ENCODE measurements at places on chromosomes 7 and 10.

- DNase-seq = no peak
Measured at GRCh38 chr7:90485734-90486316, 16.4 kb downstream of the PTTG1IP2 start.

GRCh38 chr10:58576751-58577436 is 64.2 kb downstream of the BICC1 start:
- no peak for DNase-seq

DNA sequence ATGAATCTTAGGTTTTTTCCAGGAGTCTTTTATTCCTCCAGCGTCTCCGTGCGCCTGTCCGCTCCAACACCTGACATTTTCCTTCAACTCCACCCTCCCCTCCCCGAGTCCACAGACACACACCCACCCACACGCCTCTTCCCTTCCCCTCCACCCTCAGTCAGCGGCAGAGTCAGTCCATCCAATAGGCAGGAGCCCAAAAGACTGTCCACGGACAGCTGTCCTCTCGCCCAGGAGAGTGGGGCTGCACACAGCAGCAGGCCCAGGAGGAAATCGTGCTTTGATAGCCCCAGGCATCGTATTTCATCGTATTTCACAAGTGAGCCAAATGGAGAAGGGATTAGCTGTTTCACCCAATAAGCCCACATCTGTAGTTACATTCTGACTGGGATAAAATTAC is 285.1 kb downstream of the ZEB1 start:
- no peak for DNase-seq

DNA sequence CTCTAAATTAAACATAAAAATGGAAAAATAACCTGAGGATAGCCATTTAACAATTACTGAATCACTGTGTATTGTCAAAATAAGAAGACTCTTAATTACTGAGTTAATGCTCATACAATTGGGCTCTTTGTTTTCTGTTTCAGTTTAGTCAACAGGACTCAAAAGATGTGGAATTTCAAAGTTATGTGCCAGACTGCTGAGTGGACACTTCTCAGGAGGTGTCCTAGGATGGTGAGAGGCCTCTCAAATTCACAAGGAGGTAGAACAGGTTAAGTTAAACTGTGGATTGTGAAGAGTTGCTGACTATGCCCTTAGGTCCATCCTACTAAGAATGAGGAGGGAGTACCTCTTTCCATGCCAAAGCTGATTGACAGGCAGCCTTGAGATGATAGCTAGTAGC is 157.7 kb upstream of the CHRM2 start:
- no peak for DNase-seq

DNA sequence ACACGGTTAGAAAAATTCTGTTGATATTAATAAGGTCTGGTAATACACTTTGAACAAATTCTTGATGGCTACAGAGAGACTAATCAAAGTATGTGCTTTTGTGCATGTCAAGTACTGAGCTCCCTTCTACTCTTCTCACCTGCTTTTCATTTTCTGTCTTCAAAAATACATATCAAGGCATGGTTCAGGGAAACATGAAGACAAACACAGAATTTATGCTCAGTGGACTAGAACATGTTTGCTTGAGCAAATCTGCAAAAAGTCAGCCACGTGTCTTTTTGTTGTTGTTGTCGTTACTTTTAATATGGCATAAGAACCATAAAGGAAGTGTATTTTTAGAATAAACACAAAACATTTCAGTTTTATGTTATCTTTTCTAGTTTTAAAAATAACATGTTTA is 21.9 kb downstream of the CDK13 start:
- DNase-seq = no peak

DNA sequence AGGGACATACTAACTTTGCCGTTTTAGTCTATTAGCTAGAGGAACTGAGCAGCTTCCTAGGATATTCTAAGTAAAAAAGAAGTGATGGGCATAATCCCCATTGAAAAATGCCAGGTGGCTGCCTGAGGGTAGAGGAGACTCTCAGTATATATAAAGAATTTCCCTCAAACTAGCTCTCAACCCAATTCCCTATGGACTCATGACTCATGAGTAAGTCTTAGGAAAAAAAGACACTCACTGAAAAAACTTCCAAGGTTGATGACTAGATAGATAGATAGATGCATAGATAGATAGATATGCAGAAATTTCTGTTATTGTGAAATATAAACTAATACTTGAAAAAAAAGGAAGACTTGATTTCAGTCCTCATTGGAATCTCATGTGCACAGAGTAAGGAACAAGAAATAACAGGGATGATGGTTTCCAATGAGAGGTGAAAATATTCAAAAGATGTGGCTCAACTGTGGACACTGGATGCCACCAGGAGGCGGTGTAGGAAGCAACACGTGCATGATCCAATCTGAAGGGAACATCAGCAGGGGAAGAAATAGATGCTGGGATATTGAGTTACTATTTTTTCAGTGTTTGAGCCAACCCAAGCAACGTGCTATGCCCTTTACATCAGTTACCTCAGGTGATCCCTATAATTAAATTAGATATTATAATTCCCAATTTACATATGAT is 711.0 kb upstream of the LRRTM3 start:
- DNase-seq = no peak

- no peak for DNase-seq
Measured at GRCh38 chr10:9911488-9911887, 1106.2 kb upstream of the CELF2 start.

DNA sequence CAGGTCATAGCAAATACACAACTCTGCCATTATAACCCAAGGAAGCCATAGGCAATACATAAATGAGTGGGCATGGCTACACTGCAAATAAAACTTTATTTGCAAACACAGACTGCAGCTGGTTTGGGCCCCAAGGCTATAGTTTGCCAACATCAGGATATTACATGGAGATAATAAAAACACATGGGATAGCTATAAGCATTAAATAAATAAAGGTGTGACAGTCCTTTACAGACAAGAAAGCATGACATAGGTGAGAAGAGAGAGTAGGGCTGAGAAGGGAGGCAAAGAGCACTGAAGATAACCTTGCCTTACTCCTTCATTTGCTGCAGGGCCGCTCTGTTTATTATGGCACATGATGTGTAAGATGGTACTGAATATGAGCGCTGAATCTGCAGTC is 135.1 kb upstream of the GHITM start:
- no peak for DNase-seq

GRCh38 chr10:119896061-119896655 is 3.6 kb downstream of the SEC23IP start:
- DNase-seq = peak; percentile 58

DNA sequence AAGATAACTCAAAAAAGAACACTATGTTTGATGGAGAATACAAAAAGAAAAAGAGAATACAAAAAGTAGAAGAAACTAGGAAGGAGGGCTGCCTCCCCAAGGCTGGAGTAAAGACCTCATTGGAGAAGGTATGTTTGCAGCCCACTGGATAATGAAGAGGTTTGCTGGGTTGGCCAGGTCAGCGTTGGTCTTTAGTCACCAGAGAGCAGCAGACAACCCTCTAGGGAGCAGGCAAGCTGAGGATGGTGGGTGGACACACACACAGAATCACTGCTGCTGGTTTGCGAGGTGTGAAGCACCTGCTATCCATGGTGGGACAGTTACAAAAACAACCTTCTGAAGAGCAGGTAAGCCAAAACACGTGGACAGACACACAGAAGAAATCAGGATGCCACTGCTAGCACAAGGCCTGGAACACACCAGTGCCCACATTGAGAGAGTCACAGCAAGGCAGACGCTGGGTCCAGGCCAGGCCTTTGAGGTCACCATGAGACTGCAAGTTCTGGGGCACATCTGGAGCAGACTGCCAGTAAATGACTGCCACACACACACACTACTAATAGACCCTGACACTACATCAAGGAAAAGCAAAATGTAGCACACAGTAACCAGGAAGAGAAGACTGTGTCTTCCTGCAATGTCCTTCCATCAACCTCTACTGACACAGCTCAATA is 43.0 kb downstream of the MTERF1 start:
- no peak for DNase-seq

DNA sequence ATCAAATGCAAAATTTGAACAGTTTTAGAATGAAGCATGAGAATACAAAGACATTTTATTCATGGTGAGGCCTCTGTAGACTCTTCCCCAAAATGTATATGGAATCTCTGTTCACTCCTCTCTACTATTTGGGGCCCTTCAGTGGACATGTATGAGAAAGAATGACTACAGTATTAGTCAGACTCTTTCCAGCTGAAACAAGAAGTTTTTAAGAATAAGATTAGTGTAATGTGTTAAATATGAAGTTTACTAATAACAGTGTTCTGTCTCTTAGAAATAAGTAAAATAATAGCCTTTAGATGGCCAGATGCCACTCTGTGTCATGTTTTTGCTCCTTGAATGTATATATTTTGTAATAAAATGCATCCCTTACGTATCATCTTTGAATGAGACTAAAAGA is 585.6 kb downstream of the SUGCT start:
- DNase-seq = no peak

- DNase-seq = no peak
Measured at GRCh38 chr10:73768881-73769280, 13.0 kb upstream of the CHCHD1 start.

- DNase-seq = no peak
Measured at GRCh38 chr10:88233870-88234269, 349.2 kb downstream of the RNLS start.

GRCh38 chr7:131829947-131830558 is 273.6 kb upstream of the PODXL start:
- no peak for DNase-seq

DNA sequence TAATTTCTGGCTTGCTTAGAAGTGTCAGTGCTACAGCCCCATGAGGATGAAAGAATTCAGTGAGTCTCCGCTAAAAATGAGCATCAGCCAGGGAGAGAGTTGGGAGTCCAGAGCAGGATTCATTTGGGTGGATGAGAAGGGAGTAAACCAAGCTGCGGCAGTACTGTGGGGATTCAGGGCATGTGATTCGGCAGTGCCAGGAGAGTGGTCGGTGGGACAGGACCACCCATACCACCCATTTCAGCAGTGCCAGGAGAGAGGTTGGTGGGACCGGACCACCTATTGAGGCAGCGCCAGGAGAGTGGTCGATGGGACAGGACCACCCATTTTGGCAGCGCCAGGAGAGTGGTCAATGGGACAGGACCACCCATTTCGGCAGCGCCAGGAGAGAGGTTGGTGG is 144.2 kb downstream of the CELF2 start:
- no peak for DNase-seq

- DNase-seq = peak; percentile 6
Measured at GRCh38 chr7:39547336-39547735, 18.9 kb upstream of the YAE1 start.
